Left colon (tissue), 2 donors: ENCODE measurements at places on chromosomes 2 and 18. TPM values are rescaled to one million over a fixed set of nuclear protein-coding genes. Genes with fewer than 3 reads are reported as not detected.

Gene KCNG2
- total RNA-seq = not detected

DNA sequence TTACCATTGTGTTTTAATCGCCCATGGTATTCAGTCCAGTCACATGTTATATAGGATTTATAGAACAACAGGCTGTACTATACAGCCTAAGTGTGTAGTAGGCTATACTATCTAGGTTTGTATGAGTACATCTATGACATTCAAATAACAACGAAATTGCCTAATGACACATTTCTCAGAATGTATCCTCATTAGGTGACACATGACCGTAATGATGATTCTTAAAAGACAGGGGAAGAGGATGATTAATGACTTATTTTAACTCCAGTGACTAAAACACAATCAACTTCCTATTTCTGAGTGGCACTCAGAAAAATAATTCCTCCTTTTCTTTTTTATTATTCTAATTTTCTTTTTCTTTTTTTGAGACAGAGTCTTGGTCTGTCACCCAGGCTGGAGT lies 63.0 kb upstream of the ACSL3 start:
- no peak for DNase-seq

DNA sequence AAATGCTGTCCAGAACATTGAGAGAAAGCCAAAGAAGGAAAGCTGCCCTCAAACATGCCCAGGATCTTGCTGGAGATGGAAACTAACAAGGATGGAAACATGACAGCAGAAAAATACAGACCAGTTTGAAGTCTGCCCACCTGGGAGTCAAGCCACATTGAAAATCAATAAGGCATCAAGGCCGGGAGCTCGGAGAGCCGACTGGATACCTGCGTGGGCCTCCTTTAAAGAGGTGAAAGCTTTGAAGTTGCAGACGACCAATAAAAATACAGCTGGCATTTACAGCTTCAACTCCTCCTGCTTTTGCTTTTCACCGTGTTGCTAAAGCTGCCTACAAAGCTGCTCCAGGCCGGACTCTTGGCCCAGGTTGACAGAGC lies 279.7 kb downstream of the SRBD1 start:
- no peak for DNase-seq

DNA sequence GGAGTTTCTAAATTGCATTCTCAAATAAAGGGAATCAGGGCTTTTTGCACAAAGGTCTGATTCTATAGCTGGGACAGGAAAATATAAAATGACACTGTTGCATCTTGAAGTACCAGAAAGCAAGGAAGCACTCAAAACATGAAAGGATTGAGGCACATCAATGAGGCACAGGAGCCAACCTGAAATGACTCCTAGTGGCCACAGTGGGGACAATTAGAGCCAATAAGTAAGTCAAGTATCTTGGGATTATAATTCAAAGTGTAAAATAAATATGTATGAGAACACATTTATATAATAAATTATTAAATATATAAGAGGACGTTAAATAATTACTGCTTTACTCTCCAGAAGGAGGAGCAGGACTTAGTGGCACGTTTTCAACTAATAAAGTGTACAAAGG lies 1259.5 kb upstream of the CDH2 start:
- DNase-seq = no peak

Gene GREB1
- 2.0 TPM for total RNA-seq

Gene CCDC121
- total RNA-seq = 2.9 TPM

DNA sequence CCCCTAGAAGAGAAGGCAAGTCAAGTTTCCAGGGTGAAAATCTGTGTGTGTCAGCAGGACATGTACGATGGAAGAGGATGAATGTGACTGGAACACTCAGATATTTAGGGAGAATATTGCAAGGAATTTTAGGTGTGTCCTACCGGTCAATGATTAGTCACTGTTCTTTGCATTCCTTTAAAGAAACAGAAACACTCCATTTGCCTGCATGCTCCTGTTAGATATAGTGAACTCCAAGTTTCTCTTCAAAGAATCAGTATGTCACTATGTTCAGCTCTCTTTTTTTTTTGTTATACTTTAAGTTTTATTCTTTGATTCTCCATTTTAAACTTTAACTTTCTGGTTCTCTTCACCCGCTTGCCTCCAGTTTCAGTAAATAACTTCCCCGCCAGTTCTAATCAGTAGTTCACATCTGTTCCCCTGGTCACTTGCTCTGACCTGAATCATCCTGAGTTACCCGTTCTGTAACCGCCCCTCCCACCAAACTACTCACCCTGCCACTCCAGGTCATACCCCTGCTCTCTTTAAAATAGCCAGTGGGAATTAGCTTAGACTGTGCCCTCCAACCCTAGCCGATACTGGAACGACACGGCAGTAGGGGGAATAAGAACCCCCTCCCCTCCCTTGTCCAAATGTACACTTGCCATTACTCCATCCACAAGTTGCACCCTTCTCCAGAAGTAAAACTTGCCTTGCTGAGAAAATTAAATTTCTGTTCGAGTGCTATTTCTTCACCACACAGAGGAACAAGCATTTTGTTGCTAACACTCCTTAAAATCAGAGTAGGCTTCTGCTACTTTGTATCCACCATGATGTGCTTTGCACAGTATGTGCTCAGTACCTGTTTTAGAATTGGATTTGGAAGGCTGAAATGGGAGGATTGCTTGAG lies 268.4 kb downstream of the METTL4 start:
- DNase-seq = no peak

Gene ALPP
- 0.15 TPM for total RNA-seq

Gene IGFBP5
- 135 TPM for total RNA-seq

DNA sequence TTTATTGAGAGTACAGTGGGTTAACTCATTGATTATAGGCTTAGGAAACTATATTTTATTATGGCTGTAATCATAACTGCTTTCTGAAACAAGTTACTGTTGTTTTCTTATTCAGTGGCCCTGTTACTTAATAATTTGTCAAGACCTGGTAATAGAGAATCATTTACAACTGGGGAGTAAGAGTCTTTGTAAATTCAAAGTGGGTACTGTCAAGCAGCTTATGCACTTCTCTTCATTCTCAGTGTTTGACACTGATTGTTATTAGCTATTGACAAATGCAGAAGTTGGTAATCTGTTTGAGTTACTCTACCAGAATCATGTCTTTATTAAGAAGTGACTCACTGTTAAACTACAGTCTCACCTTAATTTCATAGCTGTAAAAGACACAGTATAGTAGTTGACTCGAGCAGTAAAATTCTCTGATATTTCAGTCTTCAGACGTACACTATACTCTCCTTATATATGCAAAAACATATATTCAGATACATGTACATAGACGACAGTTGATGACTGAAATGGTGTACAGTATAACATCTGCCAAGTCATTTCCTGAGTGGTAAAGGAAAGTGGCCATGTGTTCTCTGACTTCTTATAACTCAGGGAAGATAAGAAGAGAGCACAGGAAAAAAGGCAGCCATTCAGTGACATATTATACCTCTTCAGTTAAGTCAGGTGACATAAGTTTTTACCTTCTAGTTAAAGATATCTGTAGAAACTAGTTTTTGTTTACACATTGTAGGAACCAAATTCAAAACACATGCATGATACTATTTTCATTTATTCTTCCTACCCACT lies 36.0 kb upstream of the TTC27 start:
- no peak for DNase-seq

Gene CGREF1
- 3.8 TPM for total RNA-seq

- no peak for DNase-seq
Measured at GRCh38 chr2:240250150-240250984, 109.9 kb upstream of the OTOS start.

Gene FNDC4
- 0.73 TPM for total RNA-seq

Gene PCARE
- not detected for total RNA-seq

DNA sequence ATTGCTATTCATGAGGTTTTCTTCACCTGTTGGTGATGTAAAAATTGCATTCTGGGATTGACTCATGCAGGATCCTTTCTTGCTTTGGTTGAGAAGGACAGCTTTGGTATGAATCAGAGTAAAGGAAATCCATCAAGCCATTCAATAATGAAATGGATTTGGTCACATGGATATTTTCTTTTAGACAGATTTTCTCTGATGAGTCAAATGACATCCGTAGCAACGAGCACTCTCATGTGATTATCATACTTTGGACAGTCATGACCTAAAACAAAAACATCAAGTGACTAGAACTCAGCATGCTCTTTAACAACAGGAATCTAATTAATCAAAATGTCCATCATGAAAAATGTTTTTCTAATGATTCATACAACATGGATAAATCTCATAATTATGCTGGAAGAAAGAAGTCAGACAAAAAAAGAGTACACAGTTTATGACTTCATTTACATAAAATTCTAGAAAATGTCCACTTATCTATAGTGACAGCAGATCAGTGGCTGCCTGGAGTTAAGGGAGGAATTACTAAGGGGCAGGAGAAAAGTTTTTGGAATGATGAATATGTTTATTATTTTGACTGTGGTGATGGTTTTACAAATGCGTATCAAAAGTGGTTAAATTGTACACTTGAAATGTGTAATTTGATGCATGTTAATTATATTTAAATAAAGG lies 30.7 kb downstream of the TRAK2 start:
- no peak for DNase-seq
